ENCODE measurements at places on chromosomes 7 and 10.

- no peak for DNase-seq
These were observed 19.9 kb downstream of the FAM241B start for GRCh38 chr10:69649786-69650550.

DNA sequence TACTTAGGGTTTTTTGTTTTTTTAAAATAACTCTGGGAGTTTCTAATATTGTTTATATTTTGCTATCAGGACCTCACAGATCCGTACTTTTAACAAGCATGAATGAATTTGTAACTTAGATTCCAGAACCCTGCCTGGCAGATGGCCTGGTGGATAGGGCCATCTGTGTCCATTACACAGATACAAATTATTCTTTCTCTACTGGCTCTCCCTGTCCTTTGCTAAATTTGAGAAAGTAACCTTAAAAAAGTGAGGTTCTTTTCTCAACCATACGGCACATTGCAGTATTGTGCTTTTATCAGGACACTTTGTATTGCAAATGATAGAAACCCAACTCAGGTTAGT lies 26.6 kb downstream of the LCOR start:
- DNase-seq, result no peak

DNA sequence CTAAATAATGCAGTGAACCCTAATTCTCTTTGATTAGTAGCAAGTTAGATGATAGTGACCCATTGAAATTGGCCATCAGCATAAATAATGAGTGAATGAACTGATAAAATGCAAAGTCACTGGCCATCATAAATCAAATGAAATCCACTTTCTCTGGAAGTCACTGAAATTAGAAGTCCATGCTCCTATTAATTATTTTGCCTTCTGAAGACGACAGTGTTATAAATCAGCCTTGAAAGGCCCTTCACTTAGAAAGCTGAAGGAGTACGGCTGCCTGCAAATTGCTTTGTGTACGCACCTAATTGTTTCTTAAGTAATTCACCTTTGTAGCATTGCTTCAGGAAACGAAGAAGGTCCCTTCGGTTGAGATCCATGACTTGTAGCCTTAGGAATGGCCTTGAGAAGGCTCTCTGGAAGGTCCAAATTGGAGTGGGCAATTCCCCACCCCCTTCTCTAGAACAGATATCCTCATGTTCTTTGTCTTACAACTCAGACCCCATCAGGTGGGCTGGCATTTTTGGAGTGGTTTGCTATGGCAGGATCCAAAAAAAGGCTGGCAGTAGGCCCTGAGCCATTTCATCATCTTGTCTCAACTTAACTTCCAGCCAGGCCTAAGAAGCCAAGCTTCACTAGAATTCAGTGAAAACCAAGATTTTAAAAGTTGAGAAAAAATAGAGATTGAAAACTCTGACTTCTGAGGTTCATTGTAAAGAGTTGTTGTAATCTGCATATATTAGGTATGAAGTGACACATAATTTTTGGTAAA lies 420.3 kb downstream of the LRMDA start:
- DNase-seq, result no peak

DNA sequence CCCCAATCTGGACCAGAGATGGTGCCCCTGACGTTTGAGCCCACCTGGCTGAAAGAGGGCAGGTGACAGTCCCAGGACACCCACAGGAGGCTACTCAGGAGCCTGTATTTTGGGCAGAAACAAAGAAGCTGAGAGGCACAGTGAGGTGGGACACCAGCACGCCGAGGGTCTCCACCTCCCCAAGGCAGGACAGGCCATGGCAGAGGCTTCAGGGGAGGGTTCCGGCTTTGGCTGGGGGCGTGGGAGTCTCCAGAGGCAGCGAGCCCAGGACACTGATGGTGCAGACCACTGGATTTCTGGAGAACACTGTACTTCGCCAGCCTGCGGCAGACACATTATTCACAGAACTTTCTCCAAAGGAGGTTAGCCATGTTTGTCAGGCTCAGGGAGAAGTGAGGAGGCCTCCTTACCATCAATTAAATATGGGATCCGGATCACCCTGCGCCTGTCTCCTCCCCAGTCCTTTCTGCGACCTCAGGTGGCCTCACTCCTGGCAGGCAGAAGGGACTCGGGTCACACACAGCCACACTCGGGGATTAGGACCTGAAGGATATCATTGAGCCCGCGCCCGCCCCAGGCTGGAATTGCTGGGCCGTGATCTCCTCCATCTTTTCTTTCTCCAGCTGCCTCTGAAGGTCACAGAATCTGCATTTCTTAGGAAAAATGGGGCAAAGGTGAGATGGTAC lies 98.3 kb downstream of the MKI67 start:
- DNase-seq, result no peak

GRCh38 chr7:76351372-76351771 lies 7.4 kb downstream of the YWHAG start:
- no peak for DNase-seq

DNA sequence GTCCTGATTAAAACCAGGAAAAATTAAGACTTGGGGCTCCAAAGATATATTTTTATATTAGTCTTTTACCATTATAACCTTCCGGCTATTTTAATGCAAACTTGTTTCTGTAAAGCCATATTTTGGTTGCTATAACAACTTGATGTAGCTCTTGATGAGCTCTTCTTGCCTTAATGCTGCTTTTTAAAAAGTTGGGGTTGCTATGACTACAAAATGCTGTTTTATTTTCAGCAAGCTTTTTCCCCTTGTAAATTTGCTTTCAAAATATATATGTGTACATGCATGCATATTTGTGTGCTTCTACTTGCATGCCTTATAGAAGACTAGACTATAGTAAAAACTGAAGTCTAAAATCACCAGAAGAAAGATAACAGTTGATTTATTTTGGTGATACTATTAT lies 99.7 kb downstream of the CSTF2T start:
- DNase-seq, result no peak

DNA sequence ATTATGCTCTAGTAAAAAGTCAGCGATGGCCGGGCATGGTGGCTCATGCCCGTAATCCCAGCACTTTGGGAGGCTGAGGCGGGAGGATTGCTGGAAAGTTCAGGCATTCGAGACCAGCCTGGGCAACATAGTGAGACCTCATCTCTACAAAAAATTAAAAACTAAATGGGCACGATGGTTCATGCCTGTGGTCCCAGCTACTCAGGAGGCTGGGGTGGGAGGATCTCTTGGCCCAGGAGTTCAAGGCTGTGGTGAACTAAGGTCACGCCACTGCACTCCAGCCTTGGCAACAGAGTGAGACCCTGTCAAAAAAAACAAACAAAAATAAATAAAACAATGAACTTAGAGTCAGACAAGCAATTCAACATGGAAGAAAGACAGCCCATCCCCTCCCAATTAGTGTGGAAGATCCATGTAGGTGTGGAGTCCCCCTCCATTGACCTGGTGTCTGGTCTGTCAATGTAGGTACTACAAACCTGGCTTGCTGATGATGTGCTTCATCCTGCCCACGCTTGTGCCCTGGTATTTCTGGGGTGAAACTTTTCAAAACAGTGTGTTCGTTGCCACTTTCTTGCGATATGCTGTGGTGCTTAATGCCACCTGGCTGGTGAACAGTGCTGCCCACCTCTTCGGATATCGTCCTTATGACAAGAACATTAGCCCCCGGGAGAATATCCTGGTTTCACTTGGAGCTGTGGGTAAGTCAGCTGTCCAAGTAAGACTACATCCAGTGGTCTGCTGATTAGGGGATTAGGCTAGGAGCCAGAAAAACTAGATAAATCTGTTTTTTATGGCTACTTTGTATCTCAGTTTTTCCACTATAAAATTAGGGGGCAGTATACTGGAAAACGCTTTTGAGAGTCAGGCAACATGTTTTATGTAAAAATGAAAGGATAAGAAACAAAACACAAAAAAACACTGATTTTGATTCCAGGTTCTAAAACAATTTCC lies 9.3 kb downstream of the SCD start:
- DNase-seq, result peak; percentile 57

GRCh38 chr7:55242613-55243012 lies 122.5 kb upstream of the LANCL2 start:
- no peak for DNase-seq

GRCh38 chr10:64867501-64867962 lies 1346.3 kb downstream of the REEP3 start:
- no peak for DNase-seq

DNA sequence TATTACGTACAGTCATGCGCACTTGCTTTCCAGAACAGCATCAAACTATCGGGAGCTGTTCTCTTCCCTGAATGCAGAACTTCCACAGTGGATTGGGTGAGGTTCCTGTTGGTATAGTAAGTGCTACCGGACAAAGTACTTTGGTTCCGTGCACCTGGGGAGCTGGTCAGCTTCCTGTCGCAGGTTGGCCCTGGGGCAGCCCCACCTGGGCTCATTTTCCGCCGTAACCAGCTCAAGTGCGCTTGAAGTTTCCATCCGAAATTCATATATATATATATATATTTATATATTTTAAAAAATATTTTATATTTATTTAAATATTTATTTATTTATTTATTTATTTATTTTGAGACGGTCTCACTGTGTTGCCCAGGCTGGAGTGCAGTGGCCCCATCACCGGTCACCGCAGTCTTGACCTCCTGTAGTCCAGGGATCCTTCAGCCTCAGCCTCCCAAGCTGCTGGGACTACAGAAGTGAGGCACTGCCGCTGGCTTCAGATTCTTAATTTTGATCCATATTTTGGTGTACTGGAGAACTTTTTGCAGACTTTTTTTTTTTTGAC lies 6.5 kb downstream of the SCART1 start:
- no peak for DNase-seq

DNA sequence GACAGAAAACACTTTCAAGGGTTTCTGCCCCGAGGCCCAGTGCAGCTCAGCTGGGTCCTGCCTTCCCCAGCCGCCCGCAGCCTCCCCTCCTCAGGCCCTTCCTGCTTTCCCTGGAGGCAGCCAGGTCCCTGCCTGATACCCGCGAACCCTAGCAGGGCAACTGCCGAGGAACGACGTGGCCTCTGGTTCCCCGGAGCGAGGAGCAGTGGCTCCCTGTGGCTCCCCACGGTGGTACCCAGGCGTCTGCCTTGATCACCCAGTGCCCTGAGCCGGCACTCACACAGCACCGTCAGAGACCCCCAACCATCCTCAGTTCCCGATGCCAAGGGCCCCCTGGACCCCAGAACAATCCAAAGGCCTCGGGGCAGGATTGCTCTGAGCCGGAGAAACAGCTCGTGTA lies 58.3 kb downstream of the CFAP46 start:
- DNase-seq, result no peak

DNA sequence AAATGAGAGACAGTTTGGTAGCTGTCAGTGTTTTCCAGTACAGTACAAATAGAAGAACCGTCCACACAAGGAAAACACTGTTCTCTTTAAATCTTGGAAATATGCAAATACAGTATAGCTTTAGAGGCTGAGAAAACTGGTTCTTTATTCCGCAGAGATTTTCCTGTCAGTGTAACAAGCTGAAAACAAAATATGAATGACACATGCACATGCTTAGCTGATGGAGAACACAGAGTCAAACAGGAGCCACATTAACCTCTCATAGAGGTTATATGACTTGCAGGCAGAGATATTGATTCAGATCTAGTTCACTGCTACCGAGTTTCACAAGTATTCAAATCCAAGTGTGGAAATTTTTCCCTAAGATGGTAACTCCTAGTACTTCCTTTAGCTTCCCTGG lies 135.2 kb upstream of the C1QL3 start:
- DNase-seq, result no peak

GRCh38 chr7:24135003-24135817 lies 148.8 kb upstream of the NPY start:
- DNase-seq, result no peak

DNA sequence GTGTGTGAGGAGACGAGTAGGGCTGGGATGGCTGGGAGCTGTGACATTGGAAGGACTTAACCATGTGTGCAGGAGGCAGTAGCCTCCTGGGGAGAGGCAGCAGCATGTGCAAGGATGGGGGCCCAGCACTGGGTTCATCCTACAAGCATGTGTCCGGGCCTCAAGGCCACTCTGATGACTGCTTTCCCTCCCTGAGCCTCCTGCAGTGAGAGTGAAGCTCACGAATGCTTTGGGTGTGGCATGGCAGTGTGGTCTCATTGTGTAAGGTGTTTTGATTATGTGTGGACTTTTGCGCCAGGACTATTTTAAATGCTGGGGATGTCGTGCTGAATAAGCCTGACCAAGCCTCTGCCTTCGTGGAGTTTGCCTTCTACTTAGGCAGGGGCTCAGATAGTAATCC lies 122.0 kb upstream of the INSYN2A start:
- no peak for DNase-seq

GRCh38 chr10:102451105-102451969 lies at the start of gene C10orf95:
C10orf95 (minus strand) TSS chr10:102451543; CDS start chr10:102451093, 450 bp downstream.
- no peak for DNase-seq

DNA sequence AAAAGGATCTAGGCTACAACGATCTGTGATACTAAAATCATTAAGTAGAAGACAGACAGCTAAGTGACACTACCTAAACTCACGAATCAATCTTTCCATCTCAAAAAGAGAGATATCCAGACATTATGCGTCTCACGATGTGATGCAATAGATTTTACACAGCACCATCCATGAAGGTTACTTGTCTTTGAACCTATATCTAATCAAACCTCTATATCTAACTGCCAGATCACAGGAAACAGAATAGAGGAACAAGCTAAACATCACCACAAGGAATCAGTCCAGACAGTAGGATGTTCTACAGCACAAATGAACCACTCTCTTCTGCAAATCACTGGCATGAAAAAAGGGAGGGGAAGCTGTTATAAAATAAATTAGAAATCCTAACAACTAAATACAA lies 4.1 kb downstream of the RAPGEF5 start:
- no peak for DNase-seq

DNA sequence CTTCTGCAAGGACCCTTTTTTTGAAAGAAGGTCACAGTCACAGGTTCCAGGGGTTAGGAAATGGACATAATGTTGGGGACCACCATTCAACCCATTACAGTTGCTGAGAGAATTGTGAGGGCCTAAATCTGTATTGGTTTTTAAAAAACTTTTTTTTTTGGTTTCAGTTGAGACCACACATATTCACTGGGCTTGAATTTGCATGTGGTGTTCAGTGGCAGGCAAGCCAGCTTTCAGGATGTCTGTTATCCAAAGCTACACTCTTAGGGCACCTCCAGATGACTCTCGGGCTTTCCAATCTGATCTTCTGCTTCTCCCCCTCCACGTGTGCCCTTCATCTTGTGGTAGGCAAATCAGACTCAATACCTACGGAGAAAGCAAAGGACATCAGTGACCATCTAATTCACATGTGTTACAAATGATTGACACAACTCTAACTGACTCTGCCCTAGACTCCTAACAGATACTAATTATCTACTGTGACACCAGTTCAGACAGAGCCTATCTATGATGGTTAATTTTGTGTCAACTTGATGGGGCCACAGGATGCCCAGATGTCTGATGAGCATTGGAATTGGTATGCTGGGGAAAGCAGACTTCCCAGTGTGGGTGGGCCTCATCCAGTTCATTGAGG lies 93.3 kb upstream of the ELMO1 start:
- DNase-seq, result no peak

DNA sequence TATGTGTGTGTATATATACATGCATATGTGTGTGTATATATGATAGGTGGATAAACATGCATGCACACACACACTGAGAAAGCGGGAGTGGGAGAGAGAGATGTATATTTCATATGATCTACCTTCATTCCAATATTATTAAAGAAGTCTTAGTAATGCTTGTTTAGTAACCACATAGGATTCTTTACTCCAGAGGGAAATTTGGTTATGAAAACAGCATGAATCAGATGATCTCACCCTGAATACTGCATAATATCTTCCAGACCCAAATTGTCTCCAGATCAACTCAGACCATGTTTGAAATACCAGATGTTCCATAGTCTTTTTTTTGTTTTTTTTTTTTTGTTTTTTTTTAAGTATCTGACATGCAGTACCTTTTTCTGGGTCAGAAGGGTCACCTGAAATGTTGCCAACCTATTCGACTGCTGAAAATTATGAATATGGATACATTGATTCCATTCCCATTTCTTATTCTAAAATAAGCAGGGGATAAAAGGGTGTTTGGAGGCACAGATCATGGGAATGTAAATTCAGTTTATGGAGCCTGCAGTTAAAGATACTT lies 17.4 kb downstream of the TES start:
- no peak for DNase-seq
